PC-3 (cell line): ENCODE measurements at places on chromosomes 7 and 10. TPM values are rescaled to one million over a fixed set of nuclear protein-coding genes. Genes with fewer than 3 reads are reported as not detected.

DNA sequence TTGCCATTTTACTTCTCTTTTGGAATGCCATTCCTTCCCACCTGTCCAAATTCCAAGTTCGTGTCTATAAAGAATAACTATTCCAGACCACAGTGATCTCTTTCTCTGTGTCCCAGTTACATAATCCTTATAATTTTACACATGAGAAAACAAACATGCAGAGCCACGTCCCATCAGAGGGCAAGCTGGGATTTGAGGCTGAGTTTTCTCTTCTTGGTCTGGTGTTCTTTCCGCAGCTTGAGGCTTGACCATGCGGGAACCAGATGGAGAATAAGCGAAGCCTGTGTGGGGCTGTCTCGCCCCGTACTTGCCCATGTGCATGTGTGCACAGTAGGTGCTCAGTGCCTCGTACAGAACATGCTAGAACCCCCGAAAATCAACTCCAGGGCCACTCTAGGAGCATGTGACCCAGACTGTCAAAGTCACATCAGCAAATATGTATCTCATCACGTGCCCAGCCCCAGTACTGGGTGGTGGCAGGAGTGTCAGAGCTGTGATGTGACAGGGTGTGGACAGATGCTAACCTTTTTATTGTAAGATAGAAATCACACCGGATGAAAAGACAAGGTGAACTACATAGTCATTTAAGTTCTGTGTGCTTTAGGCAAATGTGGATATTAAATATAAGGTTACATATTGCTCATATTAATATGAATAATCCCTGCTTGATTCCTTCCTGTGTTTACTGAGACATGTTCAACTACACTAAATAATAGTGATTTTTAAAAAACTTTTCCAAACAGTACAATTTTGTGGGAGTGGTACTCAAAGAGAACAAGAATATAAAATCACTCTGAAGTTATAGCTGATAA lies 3.2 kb downstream of the INSIG1 start:
- peaks cover 36% of the 10 kb centered on the region for H3K4me1 ChIP-seq
- H3K27ac ChIP-seq = no peak overlapping the region
- H3K27me3 ChIP-seq = no peaks in the 10 kb centered on the region
- H3K4me3 ChIP-seq = peak overlapping the region; percentile 72

- H3K36me3 ChIP-seq = no peaks in the 10 kb centered on the region
- H3K27ac ChIP-seq = no peak overlapping the region
- H3K4me3 ChIP-seq = no peak overlapping the region
- H3K4me1 ChIP-seq = no peaks in the 10 kb centered on the region
- no peak for DNase-seq
- no peaks in the 10 kb centered on the region; the same call in 1 of the 2 replicates for H3K27me3 ChIP-seq
Measured at GRCh38 chr10:47317251-47317650, 5.0 kb upstream of the GDF2 start.

DNA sequence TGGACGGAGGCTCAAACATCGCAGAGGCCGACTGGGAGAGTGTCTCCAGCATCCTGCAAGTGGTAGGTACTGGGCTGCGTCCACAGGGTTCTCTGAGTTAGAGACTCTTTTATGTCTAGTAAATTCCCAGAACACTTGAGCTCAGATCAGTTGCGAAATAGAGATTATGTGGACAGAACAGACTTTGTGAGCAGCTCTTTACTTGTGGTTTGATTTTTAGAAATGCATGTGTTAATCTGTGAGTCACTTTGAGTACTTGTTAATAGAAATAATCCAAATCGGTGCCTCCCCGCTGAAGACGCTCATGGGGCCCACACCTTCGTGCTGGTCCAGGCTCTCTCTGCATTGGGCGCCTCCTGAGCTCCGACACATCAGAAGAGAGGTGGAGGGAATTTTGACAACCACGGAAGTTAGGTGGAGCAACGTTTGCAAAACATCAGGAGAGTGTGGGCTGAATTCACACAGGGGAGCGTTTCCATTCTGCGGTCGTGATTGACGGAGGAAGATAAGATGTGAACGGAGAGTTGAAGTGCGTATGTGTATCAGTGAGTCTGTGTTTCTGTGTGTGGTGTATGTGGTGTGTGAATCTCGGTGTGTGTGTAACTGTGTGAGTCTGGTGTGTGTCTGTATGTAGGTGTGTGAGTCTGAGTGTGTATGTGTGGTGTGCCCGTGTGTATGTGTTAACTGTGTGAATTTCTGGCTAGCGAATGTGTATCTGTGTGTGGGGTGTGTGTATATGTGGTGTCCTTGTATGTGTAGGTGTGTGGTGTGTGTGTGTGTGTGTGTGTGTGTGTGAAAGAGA lies 32.1 kb downstream of the PFKP start:
- H3K36me3 ChIP-seq = no peaks in the 10 kb centered on the region; the same call in 1 of the 2 replicates
- H3K27me3 ChIP-seq = no peaks in the 10 kb centered on the region
- DNase-seq = no peak
- H3K27ac ChIP-seq = no peak overlapping the region
- H3K4me1 ChIP-seq = peaks cover 23% of the 10 kb centered on the region
- no peak overlapping the region for H3K4me3 ChIP-seq

DNA sequence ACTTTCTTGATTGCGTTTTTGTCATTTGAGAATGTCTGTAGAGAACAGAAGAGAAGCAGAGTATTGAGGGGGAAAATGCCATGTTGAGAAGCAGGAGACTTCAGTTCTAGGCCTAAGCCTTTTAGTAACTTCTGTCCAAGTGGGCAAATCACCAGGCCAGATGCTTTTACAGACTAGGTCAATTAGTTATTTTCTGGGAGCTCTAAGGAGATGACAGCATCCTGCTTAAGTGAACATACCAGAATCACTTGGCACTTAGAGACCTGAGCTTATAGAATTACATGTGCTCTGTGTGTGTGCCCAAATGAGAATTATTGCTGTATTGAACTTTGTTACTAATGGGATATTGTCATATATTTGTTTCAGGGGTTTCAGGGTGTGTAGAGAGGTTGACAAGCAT lies 24.0 kb downstream of the AGK start:
- H3K36me3 ChIP-seq = peaks cover 40% of the 10 kb centered on the region
- no peak for DNase-seq
- H3K4me3 ChIP-seq = no peak overlapping the region
- H3K27me3 ChIP-seq = no peaks in the 10 kb centered on the region

- no peak for DNase-seq
- no peaks in the 10 kb centered on the region for H3K36me3 ChIP-seq
- no peaks in the 10 kb centered on the region for H3K27me3 ChIP-seq
Measured at GRCh38 chr10:95784279-95784913, 28.4 kb downstream of the ENTPD1 start.

The CTAGE6 gene
- total RNA-seq = not detected in 2 replicates

DNA sequence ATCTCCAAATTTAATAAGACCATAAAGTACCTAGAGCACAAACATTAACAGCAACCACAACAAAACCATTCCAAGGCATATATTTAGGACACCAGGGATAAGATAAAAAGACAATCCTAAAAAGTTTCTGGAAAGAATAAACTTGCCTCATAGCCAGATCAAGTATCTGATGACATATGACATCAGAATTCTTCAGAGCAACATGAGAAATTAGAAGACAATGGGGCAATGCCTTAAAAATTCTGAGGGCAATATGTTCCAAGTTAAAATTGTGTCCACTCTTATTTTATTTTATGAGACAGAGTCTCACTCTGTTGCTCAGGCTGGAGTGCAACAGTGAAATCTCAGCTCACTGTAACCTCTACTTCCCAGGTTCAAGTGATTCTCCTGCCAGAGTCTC lies 2.8 kb downstream of the EFCAB10 start:
- H3K36me3 ChIP-seq = 0 out of 2 replicates have a peak, but pooled peaks cover 3% of the 10 kb centered on the region
- H3K4me3 ChIP-seq = no peak overlapping the region
- 0 out of 2 replicates have a peak, but pooled peaks cover 5% of the 10 kb centered on the region for H3K4me1 ChIP-seq
- no peak overlapping the region for H3K27ac ChIP-seq
- DNase-seq = no peak

GRCh38 chr10:79112881-79113431 lies 44.2 kb downstream of the ZMIZ1 start:
- DNase-seq = peak; percentile 97
- peak overlapping the region; percentile 59 for H3K27ac ChIP-seq
- H3K4me1 ChIP-seq = peaks cover 30% of the 10 kb centered on the region
- H3K4me3 ChIP-seq = no peak overlapping the region
- no peaks in the 10 kb centered on the region for H3K27me3 ChIP-seq

The SMO gene
- 15.5 and 15.7 TPM in 2 replicates for total RNA-seq

GRCh38 chr7:19117091-19117869 lies at the start of gene TWIST1:
Gene TWIST1, minus strand, starts transcription at chr7:19117636. Its CDS starts 315 bp downstream, at chr7:19117321.
- H3K4me1 ChIP-seq = peaks cover 16% of the 10 kb centered on the region
- H3K27me3 ChIP-seq = no peaks in the 10 kb centered on the region
- peak within 1 kb of the TSS; percentile 99 for H3K4me3 ChIP-seq
- no peak within 1 kb of the TSS for H3K27ac ChIP-seq
- peak; percentile 77 for DNase-seq
- H3K36me3 ChIP-seq = no peaks in the 10 kb centered on the region

- no peaks in the 10 kb centered on the region for H3K36me3 ChIP-seq
- no peak overlapping the region for H3K27ac ChIP-seq
- H3K4me1 ChIP-seq = no peaks in the 10 kb centered on the region; the same call in 1 of the 2 replicates
Measured at GRCh38 chr10:50529660-50530059, 94.1 kb downstream of the SGMS1 start.

The NEUROD6 gene
- not detected in 2 replicates for total RNA-seq

DNA sequence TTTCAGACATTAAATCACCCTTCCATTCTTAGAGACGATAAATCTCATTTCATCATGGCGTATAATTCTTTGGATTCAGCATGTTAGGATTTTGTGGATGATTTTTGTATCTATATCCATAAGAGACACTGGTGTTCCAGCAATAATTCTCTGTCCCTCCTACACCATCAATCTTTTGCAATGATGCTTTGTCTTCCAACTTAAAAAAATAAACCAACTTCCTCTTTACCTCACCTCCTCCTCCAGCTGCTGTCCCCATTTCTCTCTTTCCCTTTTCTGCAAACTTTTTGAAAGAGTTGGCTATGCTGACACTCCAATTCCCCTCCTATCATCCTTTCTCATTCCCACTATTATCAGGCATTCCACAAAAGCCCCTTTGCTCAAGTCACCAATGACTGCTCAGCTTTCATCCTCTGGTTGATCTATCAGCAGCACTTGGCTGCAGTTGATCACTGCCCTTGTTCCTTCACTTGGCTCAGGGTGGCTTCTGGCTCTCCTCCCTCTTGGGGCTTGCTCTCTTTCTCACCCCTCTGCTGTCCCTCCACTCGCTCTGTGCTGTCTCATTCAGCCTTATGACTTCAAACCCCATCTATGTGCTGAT lies 130.0 kb downstream of the ARHGAP22 start:
- H3K4me3 ChIP-seq = no peak overlapping the region
- no peaks in the 10 kb centered on the region for H3K36me3 ChIP-seq
- no peak for DNase-seq
- no peaks in the 10 kb centered on the region for H3K4me1 ChIP-seq
- H3K27ac ChIP-seq = no peak overlapping the region

The C10orf62 gene
- not detected in 2 replicates for total RNA-seq

- no peak overlapping the region for H3K27ac ChIP-seq
- no peak for DNase-seq
- H3K4me1 ChIP-seq = no peaks in the 10 kb centered on the region
- peak overlapping the region; percentile 55 for H3K4me3 ChIP-seq
- H3K36me3 ChIP-seq = no peaks in the 10 kb centered on the region
Measured at GRCh38 chr7:76282344-76283253, 19.9 kb upstream of the HSPB1 start.

DNA sequence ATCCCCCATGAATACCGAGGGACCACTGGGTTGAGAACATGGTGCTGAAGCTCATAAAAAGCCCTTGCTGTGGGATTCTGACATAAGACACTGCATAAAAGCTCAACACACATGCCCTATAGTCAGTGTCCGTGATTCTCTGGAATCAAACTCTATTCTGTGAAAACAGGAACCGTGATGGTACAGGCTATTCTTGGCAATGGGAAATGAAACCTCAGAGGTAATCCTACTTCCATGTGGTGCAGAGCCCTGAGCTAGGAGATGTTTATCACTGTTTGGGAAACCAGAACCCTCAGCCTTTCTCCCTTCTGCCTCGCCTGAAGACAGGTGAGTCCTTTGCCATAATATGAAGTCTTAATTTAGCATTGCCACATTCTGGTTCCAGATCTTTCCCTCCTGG lies 80.8 kb upstream of the PRSS1 start:
- no peaks in the 10 kb centered on the region for H3K4me1 ChIP-seq
- no peak for DNase-seq
- H3K27ac ChIP-seq = no peak overlapping the region

DNA sequence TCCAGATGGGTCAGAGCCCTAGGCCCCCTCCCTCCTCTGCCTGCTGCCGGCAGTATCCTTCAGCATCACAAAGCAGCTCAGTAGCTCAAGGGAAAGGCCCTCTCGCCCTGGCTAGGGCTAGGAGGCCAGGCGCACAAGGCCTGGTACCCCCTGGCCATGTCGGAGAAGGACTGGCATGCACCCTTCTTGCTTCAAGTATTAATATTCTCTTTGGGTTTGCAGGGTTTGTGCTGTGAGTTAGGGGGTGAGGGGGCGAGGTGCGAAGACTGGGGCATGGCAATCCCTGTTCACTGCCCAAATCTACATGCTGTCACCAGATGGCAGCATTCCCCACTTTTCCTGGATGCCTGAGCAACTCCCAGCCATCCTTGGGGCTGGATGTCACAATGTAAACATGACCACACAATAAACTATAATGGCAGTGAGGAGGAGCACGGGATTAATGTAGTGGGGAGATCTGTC lies 105.2 kb downstream of the NEURL1 start:
- H3K27me3 ChIP-seq = no peaks in the 10 kb centered on the region
- H3K4me1 ChIP-seq = no peaks in the 10 kb centered on the region; the same call in 1 of the 2 replicates
- no peaks in the 10 kb centered on the region for H3K36me3 ChIP-seq
- peak; percentile 79 for DNase-seq
- no peak overlapping the region for H3K27ac ChIP-seq

- H3K4me1 ChIP-seq = peaks cover 11% of the 10 kb centered on the region
- no peak overlapping the region for H3K27ac ChIP-seq
- no peak overlapping the region for H3K4me3 ChIP-seq
Measured at GRCh38 chr7:12761691-12762090, 74.3 kb downstream of the ARL4A start.

The CLEC5A gene
- total RNA-seq = not detected in 2 replicates

GRCh38 chr7:21675255-21675654 lies 132.4 kb downstream of the DNAH11 start:
- H3K27me3 ChIP-seq = 0 out of 2 replicates have a peak, but pooled peaks cover 3% of the 10 kb centered on the region
- no peak for DNase-seq
- H3K36me3 ChIP-seq = no peaks in the 10 kb centered on the region
- H3K4me1 ChIP-seq = no peaks in the 10 kb centered on the region

DNA sequence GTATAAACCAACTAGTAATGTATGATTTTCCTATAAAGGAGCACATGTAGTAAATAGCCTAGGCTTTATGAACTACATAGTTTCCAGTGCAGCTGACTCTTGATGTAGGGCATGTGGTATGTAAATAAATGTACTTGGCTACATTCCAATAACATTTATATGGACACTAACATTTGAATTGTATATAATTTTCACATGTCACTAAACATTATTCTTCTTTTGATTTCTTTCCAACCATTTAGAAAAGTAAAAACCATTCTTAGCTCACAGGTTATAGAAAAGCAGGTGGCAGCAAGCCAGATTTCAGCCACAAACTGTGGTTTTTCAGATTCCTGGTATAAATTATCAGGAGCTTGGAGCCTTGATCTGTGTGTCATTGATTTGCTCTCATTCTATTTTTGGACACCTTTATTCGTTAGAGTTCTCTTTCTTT lies 1182.0 kb downstream of the CNTNAP2 start:
- no peak overlapping the region for H3K4me3 ChIP-seq
- H3K27ac ChIP-seq = 0 out of 2 replicates have a peak overlapping the region, but pooled peaks have one; percentile 2
- peaks cover 22% of the 10 kb centered on the region for H3K4me1 ChIP-seq
- H3K27me3 ChIP-seq = no peaks in the 10 kb centered on the region
- peak; percentile 65 for DNase-seq

The NYAP1 gene
- 1.2 and 1.9 TPM in 2 replicates for total RNA-seq
